Anterior cingulate cortex (tissue), 58 donors: ENCODE measurements at places on chromosomes 4 and X.

GRCh38 chr4:185817403-185817818 lies 5.4 kb upstream of the SORBS2 start:
- DNase-seq: no peak

- no peak for DNase-seq
Measured at GRCh38 chr4:98945297-98945850, 16.4 kb upstream of the EIF4E start.

GRCh38 chr4:7962609-7963508 lies 23.2 kb upstream of the AFAP1 start:
- no peak for DNase-seq

DNA sequence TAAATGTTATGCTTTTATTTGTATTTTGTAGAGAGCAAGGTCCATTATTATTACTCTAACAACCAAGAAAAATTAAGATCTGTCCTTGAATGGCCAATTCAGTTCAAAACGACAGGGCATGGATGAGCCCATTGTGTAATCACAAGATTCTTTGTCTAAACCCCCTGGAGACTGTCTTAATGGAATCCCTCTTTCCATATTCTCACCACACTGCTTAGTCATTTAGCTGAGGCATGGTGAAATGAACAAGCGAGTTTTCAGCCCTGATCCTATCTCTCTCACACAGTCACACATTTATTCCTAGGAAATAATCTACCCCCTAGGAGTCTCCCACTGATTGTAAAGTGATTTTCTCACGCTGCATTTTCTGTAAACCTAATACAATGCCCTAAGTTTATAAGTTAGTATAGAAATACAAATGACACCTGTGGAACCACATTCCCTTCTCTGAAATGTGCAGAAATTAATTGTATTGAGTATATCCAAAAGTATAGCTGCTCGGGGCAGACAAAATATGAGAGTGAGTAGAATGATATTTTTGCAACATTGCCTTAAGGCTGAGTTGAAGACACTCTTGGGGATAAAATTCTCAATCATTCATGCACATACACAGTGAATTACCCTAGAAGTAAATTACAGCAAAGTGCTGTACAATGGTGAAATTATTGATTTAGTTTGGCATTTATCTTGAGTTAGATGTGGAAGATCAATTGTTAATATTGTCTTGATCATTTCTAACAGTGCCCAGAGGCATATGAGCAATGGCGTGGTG lies 119.7 kb upstream of the PCDH7 start:
- no peak for DNase-seq

DNA sequence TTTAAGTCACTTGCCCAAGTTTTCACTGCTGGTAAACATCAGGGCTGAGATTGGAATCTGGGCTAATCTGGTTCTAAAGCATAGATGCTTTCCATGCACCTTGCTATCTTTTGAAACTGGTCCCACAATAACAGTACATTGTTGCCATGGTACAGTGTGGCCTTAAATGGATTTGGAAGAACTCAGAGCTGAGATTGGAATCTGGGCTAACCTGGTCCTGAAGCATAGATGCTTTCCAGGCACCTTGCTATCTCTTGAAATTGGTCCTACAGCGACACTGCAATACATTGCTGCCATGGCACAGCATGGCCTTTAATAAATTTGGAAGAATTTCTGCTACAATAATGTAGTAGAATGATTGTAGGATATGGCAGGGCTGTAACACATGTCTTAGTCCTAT lies 28.6 kb downstream of the DAPP1 start:
- no peak for DNase-seq
